ENCODE measurements at places on chromosomes 3 and 15. TPM values are rescaled to one million over a fixed set of nuclear protein-coding genes. Genes with fewer than 3 reads are reported as not detected.

EPHB1 gene
- total RNA-seq, result 1.6 TPM

GRCh38 chr3:187920030-187920429 is 174.8 kb upstream of the BCL6 start:
- peak overlapping the region; percentile 96 for H3K27ac ChIP-seq
- peaks cover 66% of the 10 kb centered on the region for H3K4me1 ChIP-seq
- no peak for DNase-seq
- peaks cover 9% of the 10 kb centered on the region for H3K36me3 ChIP-seq
- H3K27me3 ChIP-seq, result no peaks in the 10 kb centered on the region

ACSBG1 gene
- total RNA-seq, result not detected

GOLIM4 gene
- 8.5 TPM for total RNA-seq

EXD1 gene
- not detected for total RNA-seq

- no peak for DNase-seq
- no peaks in the 10 kb centered on the region for H3K4me1 ChIP-seq
- H3K36me3 ChIP-seq, result no peaks in the 10 kb centered on the region
These were observed 59.1 kb upstream of the IQSEC1 start for GRCh38 chr3:13132281-13132680.

DNA sequence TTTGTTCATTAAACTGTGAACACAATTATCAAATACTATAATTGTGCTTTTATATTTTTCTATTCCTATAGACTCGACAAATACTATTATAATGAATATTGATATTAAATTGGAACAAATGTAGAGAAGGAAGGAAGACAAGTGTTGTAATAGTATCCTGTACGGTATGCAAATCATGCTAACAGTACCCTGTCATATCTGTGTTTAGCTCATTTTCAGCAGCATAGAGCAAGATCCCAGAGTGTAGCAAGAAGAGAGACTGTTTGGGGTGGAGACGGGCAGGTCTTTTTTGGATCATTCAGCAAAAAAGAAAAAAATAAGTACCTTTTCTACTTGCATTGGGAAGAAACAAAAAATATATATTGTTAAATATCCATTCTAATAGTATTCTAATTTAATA is 224.1 kb downstream of the TPRG1 start:
- peaks cover 8% of the 10 kb centered on the region for H3K36me3 ChIP-seq
- no peaks in the 10 kb centered on the region for H3K27me3 ChIP-seq
- peaks cover 17% of the 10 kb centered on the region for H3K4me1 ChIP-seq
- no peak overlapping the region for H3K4me3 ChIP-seq

DNA sequence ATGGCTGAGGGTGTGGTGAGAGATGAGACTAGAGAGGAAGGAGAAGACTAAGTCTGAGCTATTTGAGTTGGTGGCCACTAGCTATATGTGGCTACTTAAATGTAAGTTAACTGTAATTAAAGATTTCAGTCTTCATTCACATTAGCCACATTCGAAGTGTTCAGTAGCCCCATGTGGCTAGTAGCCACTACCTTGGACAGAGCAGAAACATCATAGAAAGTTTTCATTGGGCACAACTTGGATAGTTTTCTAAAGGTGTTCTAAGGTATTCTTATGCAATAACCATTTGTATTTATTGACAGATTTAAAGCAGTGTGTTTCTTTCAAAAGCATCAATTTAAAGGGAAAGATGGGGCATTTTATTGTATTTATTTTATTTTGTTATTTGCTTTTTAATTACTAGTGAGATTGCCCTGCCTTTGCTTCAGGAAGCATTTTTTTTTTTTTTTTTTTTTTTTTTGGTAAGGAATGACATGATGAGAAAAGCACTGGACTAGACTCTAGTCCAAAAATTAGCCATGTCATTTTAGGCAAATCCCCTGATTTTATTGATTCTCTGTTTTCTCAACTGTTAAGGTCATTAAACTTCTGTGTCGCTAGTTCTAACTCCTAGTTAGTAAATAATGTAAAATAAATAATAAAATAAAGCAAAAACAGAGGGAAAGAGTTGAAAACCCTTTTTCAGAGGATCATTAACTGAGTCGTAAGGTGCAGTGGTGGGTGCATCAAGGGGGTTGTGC is 153.0 kb upstream of the ROBO2 start:
- H3K27ac ChIP-seq, result no peak overlapping the region
- H3K27me3 ChIP-seq, result no peaks in the 10 kb centered on the region
- no peaks in the 10 kb centered on the region for H3K36me3 ChIP-seq
- no peak overlapping the region for H3K4me3 ChIP-seq
- DNase-seq, result no peak
- H3K4me1 ChIP-seq, result no peaks in the 10 kb centered on the region

CRYBG3 gene
- total RNA-seq, result 8.3 TPM

MKRN3 gene
- total RNA-seq, result 1.5 TPM

- H3K27ac ChIP-seq, result peak overlapping the region; percentile 96
- H3K27me3 ChIP-seq, result peaks cover 7% of the 10 kb centered on the region
- peaks cover 41% of the 10 kb centered on the region for H3K36me3 ChIP-seq
- peaks cover 40% of the 10 kb centered on the region for H3K4me1 ChIP-seq
These were observed 760 bp downstream of the FANCI start for GRCh38 chr15:89244574-89244903.

DNA sequence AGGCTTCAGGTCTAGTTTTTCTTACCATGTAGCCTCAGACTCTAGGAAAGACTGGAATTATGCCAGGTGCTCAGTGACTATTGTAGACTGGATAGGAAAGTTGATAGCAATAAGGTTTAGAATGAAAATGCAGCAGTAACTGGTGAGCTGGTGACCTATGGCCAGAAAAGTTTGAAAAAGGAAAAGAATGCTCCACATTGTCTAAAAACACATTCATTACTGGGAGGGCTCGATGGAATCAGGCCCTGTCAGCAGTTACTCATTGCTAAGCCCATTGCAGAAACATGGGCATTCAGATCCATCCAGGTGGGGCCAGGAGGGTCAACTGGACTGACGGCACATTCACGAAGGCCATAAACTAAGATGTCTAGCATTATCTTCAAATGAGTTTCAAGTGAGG is 8.7 kb upstream of the MBNL1 start:
- H3K36me3 ChIP-seq, result peaks cover 25% of the 10 kb centered on the region
- H3K27me3 ChIP-seq, result no peaks in the 10 kb centered on the region
- H3K27ac ChIP-seq, result peak overlapping the region; percentile 72

GRCh38 chr3:181446741-181447140 is 265.0 kb upstream of the SOX2 start:
- H3K27ac ChIP-seq, result no peak overlapping the region
- H3K27me3 ChIP-seq, result no peaks in the 10 kb centered on the region
- H3K36me3 ChIP-seq, result no peaks in the 10 kb centered on the region
- no peak for DNase-seq
- H3K4me3 ChIP-seq, result no peak overlapping the region

TMEM44 gene
- 2.4 TPM for total RNA-seq

TRAT1 gene
- total RNA-seq, result 61.0 TPM

TP63 gene
- total RNA-seq, result 1.1 TPM

GRCh38 chr3:61353382-61353781 is 102.1 kb upstream of the FHIT start:
- no peak for DNase-seq
- H3K36me3 ChIP-seq, result no peaks in the 10 kb centered on the region
- no peak overlapping the region for H3K4me3 ChIP-seq
- H3K27me3 ChIP-seq, result peaks cover 3% of the 10 kb centered on the region
- H3K4me1 ChIP-seq, result no peaks in the 10 kb centered on the region
- H3K27ac ChIP-seq, result no peak overlapping the region

DNA sequence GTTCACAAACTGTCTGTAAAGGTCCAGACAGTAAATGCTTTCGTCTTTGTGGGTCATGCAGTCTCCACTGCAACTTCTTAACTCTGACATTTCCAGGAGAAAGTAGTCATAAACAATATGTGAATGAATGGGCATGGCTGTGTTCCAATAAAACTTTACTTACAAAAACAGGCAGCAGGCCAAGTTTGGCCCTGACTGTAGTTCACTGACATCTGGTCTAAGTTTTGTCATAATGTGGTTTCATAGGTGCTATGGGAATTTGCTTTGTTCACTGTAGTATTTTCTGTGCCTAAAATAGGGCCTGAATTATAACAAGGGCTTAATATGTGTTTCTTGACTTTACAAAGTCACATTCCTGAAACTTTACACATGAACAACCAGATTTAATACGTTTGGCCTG is 186.0 kb upstream of the KBTBD8 start:
- H3K27ac ChIP-seq, result no peak overlapping the region
- no peaks in the 10 kb centered on the region for H3K4me1 ChIP-seq
- no peak for DNase-seq

- H3K36me3 ChIP-seq, result no peaks in the 10 kb centered on the region
- H3K27ac ChIP-seq, result no peak overlapping the region
- no peak overlapping the region for H3K4me3 ChIP-seq
These were observed 2.1 kb upstream of the PTPRG start for GRCh38 chr3:61559136-61559731.

- H3K36me3 ChIP-seq, result no peaks in the 10 kb centered on the region
- H3K4me1 ChIP-seq, result no peaks in the 10 kb centered on the region
- peaks cover 22% of the 10 kb centered on the region for H3K27me3 ChIP-seq
- no peak for DNase-seq
These were observed 164.7 kb downstream of the SV2B start for GRCh38 chr15:91264651-91265351.

GRCh38 chr3:194951931-194952582 is 266.4 kb downstream of the FAM43A start:
- no peak for DNase-seq
- no peak overlapping the region for H3K27ac ChIP-seq
- H3K4me3 ChIP-seq, result no peak overlapping the region
- H3K36me3 ChIP-seq, result no peaks in the 10 kb centered on the region
- H3K4me1 ChIP-seq, result no peaks in the 10 kb centered on the region
- peaks cover 2% of the 10 kb centered on the region for H3K27me3 ChIP-seq

DNA sequence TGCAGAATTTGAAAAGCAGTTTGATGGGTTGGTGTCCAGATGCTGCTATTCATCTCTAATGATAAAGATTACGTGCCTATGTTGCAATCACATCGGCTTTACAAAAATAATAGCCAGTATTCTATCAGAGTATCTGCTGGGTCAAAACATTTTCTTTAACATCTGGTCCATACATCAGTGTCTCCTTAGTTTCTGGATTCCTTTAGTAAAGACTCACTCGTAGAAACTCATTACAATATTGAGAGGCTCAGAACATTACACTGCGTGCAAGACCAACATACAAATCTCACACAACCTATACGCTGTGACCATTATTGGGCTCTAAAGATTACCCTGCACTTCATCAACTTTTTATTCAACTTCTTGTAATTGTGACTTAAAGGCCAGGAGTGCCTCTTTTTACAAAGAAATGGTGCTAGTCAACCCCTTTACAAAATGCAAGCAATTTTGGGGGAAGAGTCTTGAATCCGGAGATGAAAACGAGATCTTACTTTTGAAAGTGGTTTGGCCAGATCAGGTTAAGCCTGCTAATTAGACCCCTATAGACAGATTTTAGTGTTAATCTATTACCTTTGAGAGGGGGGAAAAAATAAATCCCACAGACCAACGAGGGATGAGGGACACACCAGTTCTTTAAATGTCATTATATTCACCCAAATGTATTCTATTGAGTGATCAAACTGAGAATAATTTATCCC is 2.9 kb downstream of the TRA2B start:
- H3K4me3 ChIP-seq, result peak overlapping the region; percentile 98
- peaks cover 72% of the 10 kb centered on the region for H3K36me3 ChIP-seq
- H3K4me1 ChIP-seq, result peaks cover 57% of the 10 kb centered on the region
- DNase-seq, result no peak

GRCh38 chr3:21704796-21705195 is 46.2 kb downstream of the ZNF385D start:
- H3K36me3 ChIP-seq, result no peaks in the 10 kb centered on the region
- no peak for DNase-seq
- H3K27me3 ChIP-seq, result no peaks in the 10 kb centered on the region
- H3K4me1 ChIP-seq, result no peaks in the 10 kb centered on the region
- no peak overlapping the region for H3K4me3 ChIP-seq
- no peak overlapping the region for H3K27ac ChIP-seq

DNA sequence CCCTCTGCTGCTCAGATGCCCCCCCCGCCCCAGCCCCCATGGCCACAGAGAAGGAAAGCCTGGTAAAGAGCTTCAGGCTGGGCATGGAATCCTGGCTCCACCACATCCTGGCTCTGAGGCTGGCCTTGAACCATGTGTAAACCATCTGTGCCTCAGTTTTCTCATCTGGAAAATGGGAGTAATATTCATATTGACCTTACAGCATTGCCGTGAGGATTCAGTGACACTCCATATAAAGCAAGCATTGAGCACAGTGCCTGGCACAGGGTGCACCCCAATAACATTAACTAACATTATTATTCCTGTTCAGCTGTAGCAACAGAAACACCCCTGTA is 150.7 kb downstream of the XXYLT1 start:
- peaks cover 2% of the 10 kb centered on the region for H3K4me1 ChIP-seq
- DNase-seq, result no peak
- H3K27ac ChIP-seq, result no peak overlapping the region
